Lung microvascular endothelial cell (primary cell): ENCODE measurements at places on chromosomes 1 and 21. TPM values are rescaled to one million over a fixed set of nuclear protein-coding genes. Genes with fewer than 3 reads are reported as not detected.

GRCh38 chr1:41766546-41766945 is 152.2 kb downstream of the HIVEP3 start:
- no peak for DNase-seq

The NBPF19 gene
- 0.99 and 1.5 TPM in 2 replicates for total RNA-seq

The PCSK9 gene
- total RNA-seq, result under 0.01 TPM in 1 of 2 replicates, not detected in the other

DNA sequence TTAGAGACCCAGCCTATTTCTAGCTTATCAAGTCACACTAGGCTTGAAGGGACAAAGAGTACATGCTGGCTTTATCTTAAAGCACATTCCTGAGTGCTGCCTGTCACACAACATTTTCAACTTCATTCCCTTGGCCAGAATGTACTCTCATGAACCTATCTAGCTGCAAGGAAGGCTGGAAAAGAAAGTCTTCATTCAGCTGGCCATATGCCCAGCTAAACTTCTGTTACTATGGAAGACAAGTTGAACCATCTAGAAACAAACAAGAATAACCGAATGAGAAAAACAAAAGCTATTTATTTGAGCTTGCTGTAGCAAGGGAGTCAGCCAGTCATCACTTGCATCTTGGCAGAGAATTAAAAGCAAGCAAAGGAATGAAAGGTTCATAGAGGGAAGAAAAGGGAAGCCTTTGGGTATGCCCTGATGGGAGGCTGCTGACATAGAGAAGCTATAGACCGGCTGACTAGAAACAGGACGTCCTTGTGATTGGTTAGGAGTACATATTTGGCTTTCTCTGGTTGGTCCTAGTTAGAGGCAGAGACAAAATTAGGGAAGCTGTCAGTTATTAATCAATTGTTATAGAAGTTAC is 108.4 kb downstream of the NEK7 start:
- DNase-seq, result peak; percentile 36

DNA sequence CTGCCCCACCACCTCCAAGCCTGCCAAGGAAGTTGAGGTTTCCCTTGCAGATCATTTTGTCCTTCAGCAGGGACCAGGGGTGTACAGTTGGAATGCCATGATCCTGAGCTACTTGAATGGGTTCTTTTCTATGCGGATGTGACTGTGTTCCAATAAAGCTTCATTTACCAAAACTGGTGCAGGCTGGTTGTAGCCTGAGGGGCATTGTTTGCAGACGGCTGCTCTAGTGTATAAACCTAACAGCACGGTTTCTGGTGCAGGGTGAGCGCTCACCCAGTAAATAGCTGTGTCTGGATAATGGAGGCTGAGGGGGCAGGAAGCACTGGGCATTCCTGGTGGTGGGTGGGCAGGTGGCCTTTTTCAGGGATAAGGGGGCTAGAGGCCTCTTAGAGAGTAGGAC is 72.7 kb upstream of the ACTL8 start:
- no peak for DNase-seq

- DNase-seq, result peak; percentile 7
These were observed 70.2 kb downstream of the DAB1 start for GRCh38 chr1:57353654-57354053.

DNA sequence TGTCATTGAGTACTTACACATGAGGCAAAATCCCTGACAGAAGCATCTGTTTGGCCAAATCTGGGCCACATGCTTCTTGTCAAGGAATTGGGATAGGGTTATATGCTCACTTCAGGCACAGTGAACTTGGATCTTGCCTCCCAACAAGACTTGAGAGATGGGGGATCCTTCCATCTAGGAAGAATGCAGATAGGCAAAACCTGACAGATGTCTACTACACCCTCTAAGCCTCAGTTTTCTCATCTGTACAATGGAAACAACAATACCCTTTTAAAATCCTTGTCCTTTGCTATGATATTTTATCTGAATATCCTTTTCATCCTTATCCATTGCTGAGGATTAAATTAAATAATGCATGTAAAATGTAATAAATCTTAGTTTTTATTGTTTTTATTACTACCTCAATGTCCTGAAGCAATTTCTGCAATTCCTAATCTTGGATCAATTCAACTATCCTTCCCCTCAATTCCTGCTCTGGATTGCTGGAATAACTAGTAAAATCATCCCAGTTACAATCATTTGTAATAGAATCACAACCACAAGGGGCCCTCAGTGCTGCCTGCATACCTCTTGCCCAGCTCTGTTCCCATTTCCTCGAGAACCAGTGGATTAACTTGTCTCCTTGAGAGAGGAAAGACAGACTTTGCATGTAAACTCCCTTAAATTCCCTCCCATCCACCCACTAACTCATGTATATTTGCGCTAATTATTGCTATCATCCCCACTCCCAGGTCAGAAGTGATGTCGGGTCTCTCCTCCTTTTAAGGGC is 8.1 kb upstream of the XPR1 start:
- peak; percentile 40 for DNase-seq

DNA sequence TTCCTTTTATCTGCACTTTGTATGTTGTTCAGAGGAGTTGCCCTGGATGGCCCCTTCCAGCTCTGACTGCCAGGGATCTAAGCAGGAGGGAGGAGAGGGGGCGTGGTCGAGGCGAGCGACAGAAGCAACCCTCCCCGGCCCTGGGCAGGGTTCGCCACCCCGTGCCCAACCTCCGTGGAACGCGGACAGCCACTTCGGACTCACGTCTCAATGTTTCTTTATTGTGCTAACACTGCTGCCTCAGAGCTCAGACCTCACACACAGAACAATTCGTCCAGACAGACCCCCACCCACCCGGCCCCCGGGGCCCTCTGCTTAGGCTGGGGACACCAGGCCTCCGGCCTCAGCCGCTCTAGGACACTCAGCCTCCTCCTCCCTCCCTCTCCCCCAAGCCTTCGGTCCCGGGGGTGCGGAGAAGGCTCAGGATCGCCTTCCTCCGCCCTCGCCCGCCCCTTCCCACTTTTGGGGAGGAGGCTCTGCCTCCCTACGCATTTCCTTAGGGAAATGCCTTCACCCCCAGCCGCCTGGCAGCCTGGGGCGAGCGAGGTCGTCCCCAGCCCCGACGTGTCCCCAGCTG is 8.3 kb downstream of the VSIG8 start:
- DNase-seq, result peak; percentile 58

The MTMR11 gene
- total RNA-seq, result 0.40 and 0.87 TPM in 2 replicates

GRCh38 chr1:168799927-168800605 is 71.1 kb upstream of the DPT start:
- DNase-seq, result no peak

DNA sequence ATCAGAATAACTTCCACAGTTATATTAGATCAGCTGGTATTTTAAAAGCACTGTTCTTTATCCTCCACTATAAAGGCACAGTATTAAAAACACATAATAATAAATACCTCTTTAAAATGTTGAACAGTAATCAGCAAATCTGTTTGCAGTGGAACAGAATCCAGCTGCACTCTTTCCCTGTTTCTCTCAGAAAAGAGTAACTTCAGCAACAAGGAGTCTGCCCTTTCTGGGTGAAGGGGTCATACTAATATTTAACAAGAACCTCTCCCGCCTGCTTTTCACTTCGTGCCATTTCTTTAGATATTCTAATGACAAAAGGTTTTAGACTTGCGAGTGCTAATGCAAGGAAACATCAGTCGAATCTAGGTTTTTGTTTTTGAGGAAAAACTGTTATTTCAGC is 194.2 kb upstream of the FMN2 start:
- no peak for DNase-seq

DNA sequence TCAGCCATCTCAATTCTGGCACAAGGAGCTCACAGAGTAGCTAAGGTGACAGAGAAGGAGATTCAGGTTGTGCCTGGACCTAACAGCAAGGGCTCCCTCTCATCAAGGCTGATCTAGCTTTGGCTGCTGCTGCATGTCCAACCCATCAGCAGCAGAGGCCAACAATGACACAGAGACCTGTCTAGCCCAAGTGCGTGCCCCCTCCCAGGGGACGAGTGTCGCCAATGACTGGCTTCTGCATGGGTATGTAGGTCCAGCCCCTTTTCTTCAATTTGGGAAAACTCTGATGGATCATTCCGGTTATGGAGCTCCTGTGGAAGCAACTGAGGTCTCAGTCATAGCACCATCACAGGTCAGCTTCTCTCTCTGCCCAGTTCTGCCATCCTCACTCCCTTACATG is 83.3 kb downstream of the KCNJ15 start:
- no peak for DNase-seq

DNA sequence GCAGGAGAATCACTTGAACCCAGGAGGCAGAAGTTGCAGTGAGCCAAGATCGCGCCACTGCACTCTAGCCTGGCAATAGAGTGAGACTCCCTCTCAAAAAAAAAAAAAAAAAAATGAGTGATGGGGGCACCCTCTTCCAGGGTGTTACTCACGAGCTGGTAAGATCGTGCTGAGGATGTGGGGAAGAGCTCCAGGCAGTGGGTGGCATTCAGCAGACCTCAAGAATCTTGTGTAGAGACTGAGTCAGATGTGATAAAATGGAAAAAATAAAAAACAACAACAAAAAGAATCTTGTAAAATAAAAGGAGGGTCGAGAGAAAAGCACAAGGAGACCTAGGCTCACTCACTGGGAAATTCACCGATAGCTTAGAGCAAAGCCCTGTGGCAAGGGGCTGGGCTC is 38.5 kb downstream of the EPHA2 start:
- DNase-seq, result no peak

- DNase-seq, result no peak
These were observed 105.9 kb upstream of the CDC42BPA start for GRCh38 chr1:227424159-227424680.

GRCh38 chr1:5481889-5482288 is 510.3 kb downstream of the NPHP4 start:
- DNase-seq, result no peak

The TMPRSS3 gene
- total RNA-seq, result not detected in 2 replicates

- no peak for DNase-seq
These were observed 765 bp upstream of the HIPK1 start for GRCh38 chr1:113928187-113928930.

- DNase-seq, result no peak
These were observed at the start of gene CNKSR1 for GRCh38 chr1:26177182-26177684. Gene CNKSR1, plus strand, starts transcription at chr1:26177491. Its CDS starts 57 bp downstream, at chr1:26177548.

The CHTOP gene
- total RNA-seq, result 15.5 and 21.0 TPM in 2 replicates

DNA sequence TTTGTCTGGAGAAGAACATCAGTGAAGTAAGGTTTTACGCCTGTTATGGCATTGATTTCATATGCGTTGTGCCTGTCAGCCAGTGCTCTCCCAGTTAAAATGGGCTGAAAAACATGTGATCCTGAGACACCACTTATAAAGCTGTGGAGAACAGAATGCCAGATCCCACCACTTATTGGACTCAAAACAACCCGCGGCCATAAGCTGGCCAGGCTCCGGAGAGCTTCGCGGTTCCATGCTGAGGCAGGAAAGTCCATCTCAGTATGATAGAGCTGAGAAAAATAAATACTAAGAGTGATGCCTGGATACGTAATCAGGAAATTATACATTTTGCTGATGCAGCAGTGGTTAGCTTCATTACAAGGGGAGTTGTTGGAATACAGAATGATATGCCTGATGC is 5.1 kb downstream of the APOBEC4 start:
- DNase-seq, result no peak

GRCh38 chr1:210754878-210755665 is 378.9 kb downstream of the KCNH1 start:
- DNase-seq, result peak; percentile 0

The C1QB gene
- total RNA-seq, result not detected in 2 replicates

DNA sequence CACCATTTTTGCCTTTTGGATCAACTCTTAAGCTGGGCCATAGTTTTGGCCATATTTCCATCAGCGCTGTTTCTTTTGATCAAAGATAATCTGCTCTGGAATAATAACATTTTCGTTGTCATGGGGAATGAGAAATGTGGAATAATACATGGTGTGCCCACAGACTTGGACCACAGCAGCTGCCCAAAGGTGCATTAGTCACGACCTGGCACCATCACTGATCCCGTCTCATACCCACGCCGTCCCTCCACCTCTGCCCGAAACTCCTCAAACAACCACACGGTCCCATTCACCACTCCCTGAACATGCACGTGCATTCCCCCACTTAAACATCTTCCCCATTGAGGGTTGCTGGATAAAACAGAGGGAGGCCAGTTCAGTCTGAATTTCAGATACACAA is 76.9 kb downstream of the SLC66A1 start:
- no peak for DNase-seq

The LRRC53 gene
- not detected in 2 replicates for total RNA-seq

DNA sequence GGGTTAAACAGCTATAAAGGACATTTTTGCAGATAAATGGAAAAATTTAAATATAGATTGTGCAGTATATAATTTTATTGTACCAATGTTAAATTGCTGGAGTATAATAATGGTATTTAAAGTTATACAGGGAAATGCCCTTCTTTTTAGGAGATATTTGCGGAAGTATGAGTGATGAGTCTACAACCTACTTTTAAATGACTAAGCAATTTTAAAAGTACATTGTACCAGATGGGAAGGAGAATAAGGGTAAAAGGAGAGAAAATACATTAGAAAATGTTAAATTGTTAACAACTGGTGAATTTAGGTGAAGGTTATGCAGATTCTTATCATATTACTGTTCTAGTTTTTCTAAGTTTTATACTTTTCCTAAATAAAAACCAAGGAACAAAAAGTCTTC is 91.8 kb downstream of the ZZZ3 start:
- no peak for DNase-seq

GRCh38 chr1:190376044-190376443 is 101.6 kb downstream of the BRINP3 start:
- DNase-seq, result no peak

The CFH gene
- 5.0 and 28.0 TPM in 2 replicates for total RNA-seq

The FAM167B gene
- 0.79 and 0.87 TPM in 2 replicates for total RNA-seq

The TMEM269 gene
- not detected in 2 replicates for total RNA-seq

- no peak for DNase-seq
These were observed 735 bp upstream of the HES3 start for GRCh38 chr1:6243053-6243834.

DNA sequence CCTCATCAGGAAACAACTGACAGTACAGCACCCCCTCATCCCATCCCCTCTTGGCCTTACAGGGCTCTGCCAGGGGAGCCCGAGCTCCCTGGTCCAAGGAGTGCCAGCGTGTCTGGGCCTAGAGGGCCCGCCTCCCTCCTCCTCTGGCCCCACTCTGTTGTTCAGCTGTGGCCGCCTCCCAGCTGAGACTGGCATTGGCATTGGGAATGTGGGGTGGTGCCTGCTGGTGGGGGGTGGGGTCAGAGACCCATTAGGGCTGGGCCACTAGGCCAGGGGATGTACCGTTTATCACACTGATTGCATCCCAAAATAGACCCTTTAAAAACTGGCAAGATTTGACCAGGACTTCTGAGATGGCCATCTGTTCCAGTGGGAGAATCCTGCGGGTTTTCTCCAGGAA is 1.4 kb downstream of the LDLRAP1 start:
- no peak for DNase-seq

DNA sequence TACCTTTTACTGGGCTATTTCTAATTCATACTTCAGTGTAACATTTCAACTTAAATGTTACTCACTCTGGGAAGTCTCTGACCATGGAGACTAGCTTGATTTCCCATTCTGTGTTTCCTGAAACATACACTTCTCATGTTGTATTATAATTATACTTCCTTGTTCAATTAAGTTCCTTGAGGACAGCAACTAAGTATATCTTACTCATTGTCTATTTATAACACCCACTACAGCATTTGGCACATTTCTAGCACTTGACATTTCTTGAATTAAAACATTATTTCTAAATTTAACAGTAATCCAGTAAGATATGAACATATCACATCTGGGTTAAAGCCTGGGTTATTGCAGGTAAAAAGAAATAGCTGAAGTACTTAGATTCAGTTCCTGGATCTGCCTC is 32.4 kb upstream of the F13B start:
- DNase-seq, result no peak

- no peak for DNase-seq
These were observed 226.4 kb downstream of the DUSP10 start for GRCh38 chr1:221515496-221515895.
